ENCODE measurements at places on chromosomes 13 and 19. TPM values are rescaled to one million over a fixed set of nuclear protein-coding genes. Genes with fewer than 3 reads are reported as not detected.
A peak's percentile ranks its signal among the peaks of the same experiment; 100 is the strongest.

APOC1 gene
- total RNA-seq, result 103 TPM

DNA sequence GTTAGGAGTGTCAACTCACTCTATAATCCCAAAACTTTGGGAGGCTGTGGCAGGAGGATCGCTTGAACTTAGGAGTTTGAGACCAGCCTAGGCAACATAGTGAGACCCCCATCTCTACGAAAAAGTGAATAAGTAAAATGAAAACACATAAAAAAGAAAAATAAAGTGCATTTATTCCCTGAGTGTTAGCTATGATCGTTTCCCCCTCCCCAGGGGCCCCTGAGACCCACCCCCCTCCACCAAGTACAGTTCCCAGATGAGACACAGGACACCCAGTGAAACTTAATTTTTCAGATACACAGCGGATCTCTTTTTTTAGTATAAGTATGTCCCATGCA is 28.6 kb upstream of the NANOS3 start:
- no peak for DNase-seq

- no peak for DNase-seq
Observed at GRCh38 chr13:72145383-72145782, 278.4 kb upstream of the DACH1 start.

U2AF2 gene
- 202 TPM for total RNA-seq

DNA sequence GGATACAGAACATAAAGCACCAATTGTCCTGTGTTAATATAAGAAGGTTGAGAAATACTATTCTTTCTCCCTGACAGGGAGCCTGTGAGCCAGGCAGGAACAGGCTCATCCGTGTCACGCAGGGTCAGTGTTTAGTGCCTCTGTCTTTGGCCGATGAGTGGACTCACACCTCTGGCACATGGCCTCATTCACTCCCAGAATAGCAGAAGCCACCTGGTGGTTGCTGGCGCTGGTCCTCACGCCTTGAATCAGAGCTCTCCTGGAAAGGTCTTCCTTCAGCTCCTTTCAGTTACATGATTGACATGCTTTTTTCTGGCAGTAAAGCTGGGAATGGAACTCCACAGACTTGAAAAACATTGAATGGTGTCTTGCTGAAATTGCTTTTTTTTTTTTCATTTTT is 28.1 kb upstream of the SIAH3 start:
- peak; percentile 44 for DNase-seq

ETV2 gene
- total RNA-seq, result 2.5 TPM

FAM216B gene
- not detected for total RNA-seq

CSNK1G2 gene
- total RNA-seq, result 77.5 TPM

GRCh38 chr13:113971471-113972231 is 2.2 kb downstream of the C13orf46 start:
- no peak for DNase-seq

- DNase-seq, result no peak
Observed at GRCh38 chr19:1863328-1863637, at the start of gene KLF16. KLF16 (minus strand) TSS chr19:1863579; CDS start chr19:1863497, 82 bp downstream.

DNA sequence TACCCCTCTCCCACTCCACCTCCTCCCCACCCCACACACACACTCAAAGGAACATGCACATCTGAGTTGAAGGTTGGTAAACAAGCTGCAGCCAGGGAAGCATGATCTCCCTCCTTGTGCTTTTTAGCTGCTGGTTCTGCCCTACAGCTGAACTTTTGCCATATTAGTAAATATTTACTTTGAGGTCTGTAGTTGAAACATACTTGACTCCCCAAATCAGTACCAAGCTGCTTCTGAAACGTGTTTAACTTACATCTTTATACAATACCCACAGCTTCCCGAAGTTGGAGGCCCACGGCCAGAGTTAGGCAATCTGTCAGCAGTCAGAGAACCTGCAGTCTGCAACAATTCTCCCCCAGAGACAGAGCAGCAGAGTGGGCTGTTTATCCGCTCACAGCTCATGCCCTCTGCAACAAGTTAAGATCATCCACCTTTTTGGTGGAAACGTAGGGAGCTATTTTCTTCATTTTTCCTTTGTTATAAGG is 1.5 kb upstream of the PCDH20 start:
- DNase-seq, result no peak

DNA sequence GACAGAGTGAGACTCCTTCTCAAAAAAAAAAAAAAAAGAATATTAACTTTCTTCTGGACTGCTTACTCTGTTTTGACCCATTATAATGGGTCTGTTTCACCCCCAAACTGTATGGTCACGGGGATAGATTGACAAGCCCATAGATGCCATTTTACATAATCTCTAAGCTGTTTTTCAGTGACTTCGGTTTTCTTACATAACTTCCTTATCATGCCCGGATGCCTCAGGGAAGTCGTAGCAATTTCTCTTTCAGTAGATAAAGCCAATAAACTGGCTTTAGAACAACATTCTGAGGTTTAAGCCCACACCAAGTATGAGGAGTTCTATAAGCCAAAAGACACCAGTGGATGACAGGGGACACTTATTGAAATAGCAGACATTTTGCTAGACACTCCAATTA is 5.9 kb upstream of the ZNF254 start:
- DNase-seq, result no peak

GRCh38 chr13:58119351-58119750 is 487.8 kb downstream of the PCDH17 start:
- DNase-seq, result no peak

HSD17B14 gene
- total RNA-seq, result 10.6 TPM

DNA sequence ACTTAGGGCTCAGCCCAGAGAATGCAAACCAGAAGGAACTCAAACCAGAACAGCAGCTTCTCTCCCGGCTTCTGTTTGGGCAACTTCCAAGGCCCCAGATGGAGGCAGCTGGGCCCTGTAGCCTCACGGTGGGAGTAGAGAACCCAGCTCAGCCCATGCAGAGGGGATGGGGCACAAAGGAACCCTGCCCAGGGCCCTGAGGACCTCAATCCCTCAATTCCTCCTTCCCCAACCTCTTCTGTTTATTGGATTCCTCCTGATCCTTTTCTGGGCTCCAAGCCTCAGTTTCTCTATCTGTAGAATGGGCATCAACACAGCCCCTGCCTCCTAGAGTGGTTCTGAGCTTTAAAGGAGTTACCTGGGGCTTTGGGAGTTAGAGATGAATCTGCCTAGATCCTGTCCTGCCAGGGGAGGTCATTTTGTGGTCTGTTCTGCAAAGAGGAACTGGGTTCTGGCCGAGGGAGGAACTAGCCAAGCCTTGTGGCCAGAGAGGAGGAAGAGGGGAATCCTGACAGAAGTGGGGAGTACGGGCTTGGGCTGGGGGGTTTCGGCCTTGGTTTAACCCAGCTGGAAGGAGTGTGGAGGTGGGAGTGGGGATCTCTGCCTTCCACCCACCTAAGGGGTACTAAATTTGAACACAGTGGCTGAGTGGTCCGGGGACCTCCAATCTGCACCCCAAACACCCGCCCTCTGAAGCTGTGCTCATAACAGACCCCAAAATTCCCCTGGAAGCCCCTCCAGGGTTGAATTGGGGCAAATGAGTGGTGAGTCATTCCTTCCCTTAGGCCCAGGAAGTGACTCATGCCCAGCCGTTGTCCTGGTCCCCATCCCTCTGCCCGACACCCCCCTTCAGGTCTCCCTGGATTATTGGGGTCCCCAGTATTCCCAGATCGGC is 2.7 kb downstream of the ADGRE5 start:
- no peak for DNase-seq

ELANE gene
- total RNA-seq, result not detected

GRK1 gene
- total RNA-seq, result not detected
